CD4-positive, alpha-beta T cell (primary cell): ENCODE measurements at places on chromosomes 2 and 18. TPM values are rescaled to one million over a fixed set of nuclear protein-coding genes. Genes with fewer than 3 reads are reported as not detected.

GRCh38 chr2:3539836-3540235, 18.3 kb downstream of the RNASEH1 start:
- no peak for DNase-seq

- DNase-seq = no peak
Measured at GRCh38 chr2:190618030-190618429, 30.9 kb upstream of the NAB1 start.

GRCh38 chr18:8749492-8749891, 44.1 kb downstream of the MTCL1 start:
- DNase-seq = no peak

DNA sequence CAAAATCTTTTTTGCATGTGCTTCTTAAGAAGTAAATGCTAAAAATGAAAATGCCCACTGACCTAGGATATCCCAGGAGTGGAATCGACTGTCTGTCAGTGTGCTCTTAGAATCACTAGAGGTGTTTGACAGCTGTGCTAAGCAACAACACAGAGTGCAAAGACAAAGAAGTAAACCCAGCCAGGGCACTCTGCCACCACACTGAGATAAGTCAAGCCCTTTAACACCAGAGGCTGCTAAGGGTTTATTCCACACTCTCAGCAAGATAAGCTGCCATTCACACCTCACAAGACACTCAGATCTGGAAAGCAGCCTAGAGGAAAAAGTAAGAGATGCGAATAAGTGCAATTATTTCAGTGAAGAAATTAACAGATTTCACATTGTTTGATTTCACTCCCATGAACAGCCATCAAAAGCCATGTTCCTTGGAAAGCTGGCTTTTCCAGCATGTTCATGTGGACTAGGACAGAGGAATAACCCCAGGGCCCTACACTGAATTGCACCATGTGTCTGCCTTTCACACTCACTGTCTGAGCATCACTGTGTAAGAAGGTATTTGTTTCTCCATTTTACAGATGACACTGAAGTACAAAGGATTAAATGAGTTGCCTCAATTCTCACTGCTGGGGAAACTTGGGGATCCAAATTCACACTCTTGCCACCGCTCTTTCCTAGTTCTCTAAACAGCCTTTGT, 6.0 kb upstream of the BMP10 start:
- no peak for DNase-seq

DNA sequence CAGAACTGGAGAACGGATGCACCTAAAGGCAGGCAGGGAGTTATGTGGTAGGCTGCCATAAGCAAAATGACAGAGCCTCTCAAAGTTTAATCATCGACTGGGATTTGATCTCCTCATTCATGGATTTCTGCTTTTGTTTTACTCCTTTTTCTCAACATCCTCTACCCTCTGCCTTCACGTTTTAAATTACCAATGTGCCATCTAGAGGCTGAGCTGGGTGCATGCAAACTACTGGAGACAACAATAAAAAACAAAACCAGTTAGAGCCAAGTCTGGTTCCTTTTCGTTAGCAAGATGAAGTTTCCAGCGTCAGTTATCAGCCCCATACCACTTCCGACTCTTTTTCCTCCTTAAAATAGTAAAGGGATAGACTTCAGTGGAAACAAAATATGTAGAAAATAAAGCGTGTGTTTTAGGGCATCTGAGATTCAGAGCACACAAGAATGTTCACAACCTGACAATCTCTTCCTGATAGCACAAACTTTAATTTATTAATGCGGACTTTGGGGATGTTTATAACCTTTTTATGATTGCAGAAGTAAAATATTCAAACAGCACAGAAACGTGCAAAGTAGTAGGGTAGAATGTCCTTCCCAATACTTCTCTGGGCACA, 117.0 kb downstream of the LAMA1 start:
- no peak for DNase-seq

DNA sequence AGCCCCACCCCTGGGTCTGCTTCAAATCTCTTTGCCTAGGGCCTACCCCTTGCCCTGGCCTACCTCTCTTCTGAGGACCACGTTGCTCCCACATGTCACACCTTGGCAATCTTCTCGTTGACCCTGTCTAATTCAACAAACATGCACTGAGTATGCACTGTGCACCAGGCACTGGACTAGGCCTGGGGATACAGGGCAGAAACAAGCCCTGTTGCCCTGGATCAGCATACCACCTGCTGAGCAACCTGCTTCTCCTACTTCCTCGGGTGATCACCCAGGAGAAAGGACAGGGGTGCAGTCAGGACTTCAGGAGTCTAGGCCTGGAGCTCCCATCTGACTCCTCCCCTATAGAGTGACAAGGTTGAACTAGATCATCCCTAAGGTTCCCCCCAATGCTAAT, 9.7 kb downstream of the WNT10A start:
- no peak for DNase-seq

DNA sequence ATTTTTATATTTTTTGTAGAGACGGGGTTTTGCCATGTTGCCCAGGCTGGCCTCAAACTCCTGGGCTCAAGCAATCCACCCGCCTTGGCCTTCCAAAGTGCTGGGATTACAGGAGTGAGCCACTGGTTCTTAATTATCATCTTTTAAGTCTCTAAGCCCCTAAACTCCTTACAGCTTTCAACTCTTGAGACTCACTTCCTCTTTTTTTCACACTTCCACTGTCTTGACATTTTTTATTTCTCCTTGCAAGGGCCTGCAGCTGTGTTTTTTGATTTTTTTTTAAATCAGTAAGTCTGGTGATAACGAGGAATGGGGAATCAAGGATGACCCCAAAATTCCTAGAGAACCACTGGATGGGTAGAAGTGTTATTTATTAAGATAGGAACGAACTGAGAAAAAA, 8.6 kb upstream of the ABCB11 start:
- DNase-seq = no peak

Gene UGT1A5
- not detected for total RNA-seq

Gene LMAN2L
- 1.1 TPM for total RNA-seq

Gene FAM110C
- 0.16 TPM for total RNA-seq

Gene CNRIP1
- not detected for total RNA-seq

Gene SKA1
- total RNA-seq = 0.08 TPM

Gene MROH2A
- total RNA-seq = not detected
